AG08395 (cell line): ENCODE measurements at places on chromosomes 3 and 15.

DNA sequence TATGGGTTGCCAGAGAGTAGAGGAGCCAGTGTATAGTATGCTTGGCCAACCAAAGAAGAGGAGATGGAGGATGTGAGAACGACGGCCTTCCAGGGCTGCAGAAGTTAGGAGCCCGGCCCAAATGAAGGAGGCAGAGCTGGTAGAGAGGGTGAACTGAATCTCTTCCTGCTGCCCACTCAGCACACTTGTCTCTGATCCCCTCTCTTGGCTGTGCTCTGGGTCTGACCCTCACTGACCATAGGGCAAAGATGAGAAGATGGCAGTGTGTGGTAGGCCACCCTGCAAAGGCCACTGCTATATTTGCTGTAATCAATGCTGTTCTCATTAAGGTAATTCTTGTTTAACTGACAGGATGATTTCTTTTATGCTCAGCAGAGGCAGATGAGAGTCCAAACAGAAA is 256.0 kb downstream of the OCA2 start:
- DNase-seq = no peak

DNA sequence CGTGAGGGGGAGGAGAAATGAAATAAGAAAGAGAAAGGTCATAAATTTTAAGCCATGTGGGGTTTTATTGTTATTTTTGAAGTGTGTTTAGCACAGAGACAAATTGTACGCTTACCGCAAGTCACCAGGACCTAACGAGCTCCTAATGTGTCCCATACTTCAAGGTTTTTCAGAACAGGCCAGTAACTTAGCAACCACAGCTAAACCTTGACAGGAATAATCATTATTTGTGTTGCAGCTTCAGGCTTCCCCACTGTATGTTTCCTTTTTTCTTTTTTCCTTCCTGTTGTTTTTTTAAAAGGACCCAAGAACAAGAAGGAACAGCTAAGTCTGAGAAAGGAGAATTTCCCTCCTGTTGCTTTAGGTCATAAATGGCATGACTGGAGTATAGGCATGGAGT is 160.8 kb downstream of the TUSC7 start:
- DNase-seq = no peak

GRCh38 chr3:52406231-52406661 is 38.7 kb downstream of the SEMA3G start:
- no peak for DNase-seq

GRCh38 chr3:169153656-169154055 is 509.9 kb downstream of the MECOM start:
- no peak for DNase-seq

DNA sequence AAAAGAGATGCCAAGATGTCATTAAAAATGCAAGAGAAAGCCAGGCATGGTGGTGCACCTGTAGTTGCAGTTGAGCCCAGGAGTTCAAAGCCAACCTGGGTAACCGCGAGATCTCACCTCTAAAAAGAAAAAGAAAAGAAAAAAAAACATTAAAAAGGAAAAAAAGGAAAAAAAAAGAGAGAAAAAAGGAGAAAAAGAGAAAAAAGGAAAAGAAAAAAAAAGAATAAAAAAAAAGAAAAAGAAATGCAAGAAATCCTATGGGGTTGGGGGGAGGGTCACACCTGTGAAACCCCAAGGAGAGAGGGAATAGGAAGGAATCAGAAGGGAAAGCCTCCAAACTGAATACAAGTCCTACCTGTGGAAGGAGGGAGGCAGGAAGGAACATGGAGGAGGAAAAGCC is 5.2 kb upstream of the SUMF1 start:
- DNase-seq = no peak

DNA sequence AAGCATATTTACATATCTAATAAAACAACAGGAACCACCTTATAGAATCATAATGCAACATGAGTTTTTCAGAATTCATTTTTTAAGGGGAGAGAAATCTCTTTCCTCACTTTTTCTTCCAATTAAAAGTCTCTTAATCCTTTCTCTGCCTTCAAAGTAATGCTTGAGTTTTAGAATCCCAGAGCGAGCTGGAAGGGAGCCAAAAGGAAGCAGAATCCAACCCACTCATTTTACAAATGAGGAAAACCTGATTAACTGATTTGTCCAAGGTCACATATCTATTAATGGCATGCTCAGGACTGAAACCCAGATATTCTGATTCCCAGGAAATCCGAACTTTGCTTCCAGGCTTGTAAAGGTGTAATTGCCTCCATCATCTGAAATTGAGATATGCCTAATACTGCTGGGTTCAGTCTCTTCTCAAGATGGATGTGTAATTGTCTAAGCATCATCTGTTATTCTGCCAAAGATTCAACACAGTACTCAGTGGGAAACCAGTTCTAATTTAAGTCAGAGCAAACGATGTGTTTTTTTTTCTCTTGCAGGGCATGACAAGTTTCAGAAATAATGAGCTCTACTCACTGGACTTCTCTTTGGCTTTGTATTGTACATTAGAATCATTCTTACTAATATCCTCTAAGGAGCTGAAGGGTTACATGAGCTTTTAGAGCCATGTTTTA is 481.4 kb upstream of the CFAP20DC start:
- DNase-seq = no peak

DNA sequence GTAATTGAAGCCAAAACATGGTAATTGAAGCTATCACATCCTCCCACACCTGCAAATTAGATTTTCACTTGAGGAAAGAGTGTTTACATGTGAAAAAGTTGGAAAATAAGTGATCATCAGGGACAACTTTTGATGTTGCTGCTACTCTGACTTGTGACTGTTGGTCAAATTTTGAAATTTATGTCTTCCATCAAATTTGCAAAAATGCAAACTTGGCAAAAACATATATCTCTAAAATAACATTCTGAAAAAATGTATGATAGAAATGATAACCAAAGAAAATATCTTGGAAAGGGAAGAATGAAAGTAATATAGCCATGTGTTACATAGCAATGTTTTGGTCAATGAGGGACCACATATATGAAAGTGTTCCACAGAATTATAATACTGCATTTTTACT is 703.9 kb upstream of the SEMA6D start:
- no peak for DNase-seq

GRCh38 chr3:142705198-142705597 is 18.6 kb upstream of the TRPC1 start:
- no peak for DNase-seq

- DNase-seq = no peak
These were observed 25.3 kb downstream of the TRANK1 start for GRCh38 chr3:36919439-36920160.

DNA sequence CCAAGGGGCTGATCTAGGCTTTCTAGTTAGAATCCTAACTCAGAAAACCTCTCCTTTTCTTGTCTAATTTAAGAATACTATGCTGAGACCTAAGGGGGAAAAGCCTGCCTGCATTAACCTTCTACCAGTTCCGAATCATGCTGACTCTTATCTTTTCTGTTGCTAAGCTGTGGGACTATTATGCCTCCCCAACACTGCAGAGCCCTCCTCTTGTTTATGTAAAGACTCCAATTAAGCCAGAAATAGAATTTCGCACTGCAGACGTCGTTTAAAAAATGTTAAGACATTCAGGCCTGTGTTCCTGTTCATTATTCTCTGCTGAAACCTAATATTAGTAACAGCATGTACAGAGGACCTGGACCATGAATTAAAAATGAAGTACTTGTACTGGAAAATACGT is 310.6 kb upstream of the ATP11B start:
- no peak for DNase-seq

GRCh38 chr3:160719710-160720109 is 36.3 kb upstream of the PPM1L start:
- DNase-seq = no peak

- DNase-seq = no peak
These were observed 4.1 kb downstream of the ASB14 start for GRCh38 chr3:57288403-57288802.

DNA sequence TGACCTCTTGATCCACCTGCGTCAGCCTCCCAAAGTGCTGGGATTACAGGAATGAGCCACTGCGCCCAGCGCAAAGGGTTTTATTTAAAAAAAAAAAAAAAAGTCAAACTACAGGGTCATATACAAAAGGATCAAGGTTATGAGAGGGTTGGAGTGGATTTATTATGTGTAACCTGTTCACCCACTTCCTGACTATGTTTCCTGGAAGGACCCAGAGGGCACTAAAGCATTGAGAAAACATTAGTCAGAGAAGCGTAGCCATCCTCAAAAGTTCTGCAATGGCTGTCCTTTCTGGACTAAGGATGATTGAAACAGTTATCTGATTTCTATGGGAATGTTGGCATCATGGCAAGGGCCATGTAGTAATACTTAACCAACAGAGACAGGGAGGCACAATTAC is 7.3 kb upstream of the SCAPER start:
- DNase-seq = no peak

- peak; percentile 74 for DNase-seq
These were observed 58.6 kb downstream of the FLNB start for GRCh38 chr3:58066842-58067241.

DNA sequence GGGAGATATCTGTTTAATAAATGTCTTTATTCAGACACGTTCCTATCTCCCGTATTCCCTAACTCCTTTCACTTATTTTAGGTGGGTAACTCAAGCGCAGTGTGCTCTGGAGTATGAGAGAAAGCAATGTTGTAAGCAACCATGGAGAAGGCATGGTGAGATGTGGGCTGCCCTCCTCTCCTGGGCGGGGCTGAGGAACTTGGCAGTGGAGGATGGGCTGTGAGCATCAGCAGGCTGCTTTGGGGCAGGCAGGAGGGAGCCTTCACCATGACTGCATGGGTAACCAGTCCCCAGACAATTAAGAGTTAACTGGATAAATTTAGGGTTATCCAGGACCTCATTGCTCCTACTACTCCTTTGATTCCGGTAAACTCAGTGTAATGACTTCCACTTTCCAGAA is 126.1 kb downstream of the RORA start:
- DNase-seq = no peak

- peak; percentile 21 for DNase-seq
These were observed 96.3 kb downstream of the ZNF385D start for GRCh38 chr3:21654662-21655061.

- DNase-seq = no peak
These were observed 319.4 kb upstream of the MDFIC2 start for GRCh38 chr3:70631716-70632307.

DNA sequence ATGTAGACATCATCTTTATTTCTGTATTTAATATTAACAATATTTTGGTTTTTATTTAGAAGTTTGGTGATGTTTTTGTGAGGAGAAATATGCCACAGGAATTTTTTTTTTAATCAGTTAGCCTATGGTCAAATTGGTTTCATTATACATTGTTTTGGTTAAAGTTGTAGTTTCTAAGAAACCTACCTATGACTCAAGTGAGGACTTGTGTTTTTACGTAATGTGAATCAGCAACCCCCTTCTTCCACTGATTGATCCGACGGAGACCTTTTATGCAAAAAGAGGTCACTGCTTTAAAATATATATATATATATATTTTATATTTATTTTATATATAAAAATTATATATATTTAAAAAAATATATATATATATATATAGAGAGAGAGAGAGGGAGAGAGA is 698.1 kb downstream of the FHIT start:
- DNase-seq = no peak

GRCh38 chr3:12275974-12276650 is 12.8 kb upstream of the PPARG start:
- no peak for DNase-seq

- DNase-seq = peak; percentile 61
These were observed 387 bp downstream of the GNB4 start for GRCh38 chr3:179450901-179451264.

DNA sequence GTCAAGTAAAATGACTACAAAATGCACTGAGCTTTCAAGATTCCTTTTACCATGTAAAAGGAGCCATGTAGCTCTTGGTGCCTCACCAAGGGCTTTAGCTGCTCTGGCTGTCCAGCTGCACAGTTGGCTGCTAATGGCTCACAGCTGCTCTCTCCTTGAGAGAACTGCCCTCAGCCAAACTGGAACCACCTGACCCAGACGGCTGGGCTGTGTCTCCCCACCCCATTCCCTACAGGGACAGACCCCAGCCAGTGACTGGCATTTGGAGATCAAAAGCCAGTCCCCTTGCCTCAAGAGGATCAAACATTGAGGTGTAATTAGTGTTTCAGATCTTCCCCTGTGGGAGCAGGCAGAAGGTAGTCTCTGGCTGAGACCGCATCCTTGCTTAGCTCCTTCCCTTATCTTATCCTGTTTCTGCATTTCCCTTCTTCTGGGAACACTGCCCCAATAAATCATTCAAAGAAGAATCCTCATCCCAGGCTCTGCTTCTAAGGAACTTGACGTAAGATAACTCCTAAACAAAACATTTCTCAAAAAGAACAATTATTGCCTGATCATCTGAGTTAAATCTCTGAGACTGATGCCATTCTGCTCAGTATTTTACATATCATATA is 28.6 kb upstream of the UBE2E2 start:
- no peak for DNase-seq

- DNase-seq = no peak
These were observed 34.1 kb downstream of the NGLY1 start for GRCh38 chr3:25749031-25749581.

GRCh38 chr3:10890665-10891064 is 74.6 kb downstream of the SLC6A11 start:
- DNase-seq = no peak

- peak; percentile 25 for DNase-seq
These were observed 77.2 kb downstream of the CD200R1L start for GRCh38 chr3:112769286-112769978.

DNA sequence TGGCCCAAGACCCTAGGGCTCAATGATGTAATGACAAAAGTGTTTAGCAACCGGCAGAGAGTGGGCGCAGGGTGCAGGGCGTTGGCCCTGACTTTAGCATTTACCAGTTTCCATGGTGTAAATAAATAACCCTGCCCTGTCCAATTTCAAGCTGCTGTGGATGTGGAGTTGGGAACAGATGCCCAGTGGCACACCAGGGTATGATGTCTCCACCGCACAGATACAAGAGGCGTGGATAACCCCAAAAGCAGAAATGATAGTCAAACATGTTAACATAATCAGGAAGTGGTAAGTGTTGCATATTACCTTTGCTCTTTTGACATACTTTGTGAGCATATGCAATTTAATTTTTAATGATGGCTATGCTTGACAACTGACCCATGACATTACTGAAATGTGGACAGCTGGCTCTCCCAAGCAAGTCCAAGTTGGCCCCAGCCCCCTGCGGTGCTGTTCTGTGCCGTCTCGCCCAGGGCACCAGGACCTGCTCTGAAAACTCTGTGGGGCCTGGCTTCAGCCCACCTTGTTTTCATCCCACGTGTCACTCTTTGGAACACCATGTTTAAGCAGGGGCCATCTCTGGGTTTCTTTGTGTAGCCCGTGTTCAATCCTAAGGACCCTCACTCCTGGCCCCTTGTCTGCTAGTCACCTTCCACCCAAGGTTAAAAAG is 10.8 kb upstream of the ANPEP start:
- no peak for DNase-seq

GRCh38 chr3:127121885-127122284 is 71.0 kb upstream of the PRR23E start:
- no peak for DNase-seq

- DNase-seq = no peak
These were observed 12.5 kb downstream of the XYLB start for GRCh38 chr3:38359038-38359437.
